ENCODE measurements at places on chromosomes 2 and 18.

DNA sequence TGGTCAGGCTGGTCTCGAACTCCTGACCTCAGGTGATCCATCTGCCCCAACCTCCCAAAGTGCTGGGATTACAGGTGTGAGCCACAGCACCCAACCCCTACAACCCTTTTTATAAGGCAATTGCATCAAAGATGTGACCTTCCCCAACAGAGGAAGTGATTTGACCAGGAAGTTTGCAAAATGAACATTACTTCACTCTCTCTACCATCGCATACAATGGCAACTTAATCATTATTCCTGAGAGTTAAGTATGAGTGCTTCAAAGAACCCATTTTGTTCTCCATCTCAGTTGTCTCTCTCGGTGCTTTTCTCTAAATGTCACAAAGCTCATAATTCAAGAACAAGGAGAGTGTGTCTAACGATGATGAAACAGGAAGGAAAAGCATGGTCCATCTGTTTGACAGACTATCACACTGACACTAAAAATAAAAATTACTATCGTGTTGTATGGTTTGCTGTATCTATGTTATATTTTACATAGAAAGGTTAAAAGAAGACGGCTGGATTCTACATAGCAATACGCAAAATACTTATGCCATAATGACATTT is 18.1 kb upstream of the CREG2 start:
- no peak for ATAC-seq

DNA sequence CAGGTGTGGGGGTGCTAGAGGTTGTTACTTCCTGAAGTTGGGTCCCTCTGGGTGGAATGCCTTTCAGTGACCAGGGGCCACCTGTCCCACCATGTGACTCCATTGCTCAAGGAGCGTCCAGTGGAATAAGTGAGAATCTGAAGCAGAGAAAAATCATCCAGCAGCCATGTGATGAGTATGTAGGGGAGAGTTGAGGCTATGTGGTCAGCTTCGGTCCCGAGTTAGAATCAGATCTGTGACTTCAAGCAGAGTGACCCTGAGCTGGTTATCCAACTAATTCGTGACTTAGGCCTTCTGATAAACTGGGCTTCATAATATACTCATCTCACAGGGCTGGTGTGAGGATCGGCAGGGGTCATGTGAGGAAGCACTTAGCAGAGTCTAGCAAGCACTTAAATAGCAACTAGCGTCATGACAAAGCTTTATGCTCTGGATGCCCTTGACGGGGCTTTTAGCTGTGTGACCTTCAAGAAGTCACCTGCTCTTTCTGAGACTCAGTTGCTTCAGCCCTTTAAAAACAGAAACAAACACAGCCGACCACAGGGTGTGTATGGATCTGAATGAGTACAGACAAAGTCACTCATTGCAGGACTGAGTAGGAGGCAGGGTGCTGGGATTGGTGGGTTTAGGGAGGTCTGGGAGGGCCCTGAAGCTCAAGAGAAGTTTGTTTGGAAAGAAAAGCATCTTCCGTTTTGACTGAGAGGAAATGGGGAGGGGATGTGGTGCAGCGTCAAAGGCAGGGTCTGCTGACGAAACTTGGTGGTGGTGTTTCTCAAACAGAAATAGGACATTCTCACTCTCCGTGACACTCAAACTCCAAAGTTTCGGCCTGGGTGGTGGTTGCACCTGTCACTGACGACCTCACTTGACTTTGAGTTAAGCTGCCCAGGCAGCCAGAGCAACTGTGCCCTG is 264.0 kb upstream of the CXCR4 start:
- ATAC-seq = no peak

DNA sequence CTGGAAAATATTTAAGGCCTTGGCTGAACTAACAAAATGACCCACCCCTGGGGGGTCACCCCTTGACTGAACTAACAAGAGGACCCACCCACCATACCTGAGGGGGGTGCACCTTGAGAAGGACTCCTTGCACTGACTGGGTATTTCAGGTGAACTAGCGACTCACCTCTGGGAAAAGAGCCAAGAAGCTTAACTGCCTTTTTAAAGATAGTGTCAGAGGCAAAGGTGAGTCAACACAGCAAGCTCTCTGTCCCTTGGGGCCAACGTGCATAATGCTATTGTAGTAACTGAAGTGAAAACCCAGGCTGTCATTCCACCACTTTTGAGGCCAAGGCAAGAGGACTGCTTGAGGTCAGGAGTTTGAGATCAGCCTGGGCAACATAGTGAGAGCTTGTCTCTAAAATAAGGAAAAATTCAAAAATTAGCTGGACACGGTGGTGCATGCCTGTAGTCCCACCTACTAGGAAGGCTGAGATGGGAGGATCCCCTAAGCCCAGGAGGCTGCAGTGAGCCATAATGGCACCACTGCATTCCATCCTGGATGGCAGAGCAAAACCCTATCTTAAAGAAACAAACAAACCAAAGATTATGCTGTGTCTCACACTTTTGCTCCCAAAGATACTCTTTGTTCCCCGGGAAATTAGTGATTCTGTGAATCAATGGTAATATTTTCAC is 36.4 kb upstream of the ZCCHC2 start:
- peak; percentile 47 for ATAC-seq

- no peak for ATAC-seq
Observed at GRCh38 chr18:46322411-46322891, 218.3 kb downstream of the HAUS1 start.

DNA sequence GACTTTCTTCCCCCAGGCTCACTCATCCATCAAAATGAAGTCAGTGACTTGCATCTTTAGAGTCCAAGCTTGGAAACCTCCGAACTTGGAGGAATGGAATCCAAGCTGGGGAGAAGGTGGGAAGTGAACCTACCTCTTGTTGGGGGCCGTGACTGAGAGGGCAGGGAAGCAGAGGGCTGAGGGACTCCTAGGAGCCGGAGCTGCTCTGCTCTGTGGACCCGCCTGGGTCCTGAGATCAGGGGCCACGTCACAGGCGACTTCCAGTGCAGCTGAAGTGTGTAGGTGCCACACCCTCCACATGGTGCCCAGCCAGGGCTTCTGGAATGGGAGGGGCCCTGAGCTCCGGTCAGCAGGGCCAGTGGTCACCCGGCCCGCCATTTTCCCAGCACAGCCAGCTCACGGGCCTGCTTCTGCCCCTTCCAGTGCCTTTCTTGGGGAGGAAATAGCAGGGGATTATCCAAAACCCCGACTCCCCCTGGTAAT is 63.4 kb upstream of the OTOS start:
- no peak for ATAC-seq

DNA sequence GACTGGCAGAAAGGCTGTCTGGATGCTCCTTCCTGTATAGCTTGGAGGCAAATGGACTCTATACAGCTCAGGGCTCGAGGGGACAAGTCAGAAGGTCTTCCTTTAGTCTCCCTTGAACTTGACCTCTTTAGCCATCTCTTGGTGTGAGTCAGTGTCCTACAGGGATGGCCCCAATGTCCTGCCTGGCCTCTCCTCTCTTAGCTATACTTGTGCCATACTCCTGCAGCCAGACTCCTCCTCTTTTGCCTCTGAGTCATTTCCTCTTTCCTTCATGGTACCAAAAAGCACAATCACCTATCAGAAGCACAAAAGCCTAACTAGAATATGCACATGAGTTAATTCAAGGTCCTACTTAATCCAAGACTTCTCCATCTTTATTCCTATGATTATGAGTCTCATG is 112.7 kb downstream of the XRCC5 start:
- no peak for ATAC-seq

- peak; percentile 18 for ATAC-seq
Observed at GRCh38 chr2:46847726-46848412, 67.7 kb downstream of the MCFD2 start.

DNA sequence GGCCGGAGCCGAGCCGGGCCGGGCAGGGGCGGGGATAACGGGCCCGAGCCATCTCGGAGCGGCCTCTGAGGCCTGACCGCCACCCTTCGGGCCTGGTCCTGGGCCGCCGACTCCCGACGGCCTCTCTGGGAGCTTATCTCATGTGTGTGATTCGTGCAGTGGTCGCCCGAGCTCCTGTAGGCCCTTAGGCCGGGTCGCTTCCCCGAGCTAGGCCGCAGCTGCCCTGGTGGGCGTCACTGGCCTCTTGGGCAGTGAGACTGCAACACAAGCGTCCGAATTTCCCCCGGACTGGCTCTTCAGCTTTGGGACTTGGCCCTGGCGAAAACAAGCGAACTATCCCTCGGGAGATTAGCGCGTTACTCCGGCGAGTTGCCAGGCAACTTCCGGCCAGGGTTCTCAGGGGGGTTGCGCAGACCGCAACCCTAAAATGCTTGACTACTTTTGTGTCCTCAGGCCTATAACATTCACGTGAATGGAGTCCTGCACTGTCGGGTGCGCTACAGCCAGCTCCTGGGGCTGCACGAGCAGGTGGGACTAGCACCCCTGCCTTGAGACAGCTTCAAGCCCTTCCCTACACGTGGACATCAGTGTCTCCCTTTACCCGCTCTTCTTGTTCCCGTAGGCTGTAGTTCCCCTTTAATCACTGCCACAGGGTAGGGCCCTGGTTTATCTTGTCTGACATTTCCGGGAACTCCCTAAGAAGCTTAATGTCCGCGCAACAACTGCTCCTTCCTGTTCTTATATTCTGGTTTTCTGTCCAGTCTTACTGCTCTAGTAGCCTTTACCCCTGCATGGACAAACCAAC is 602 bp downstream of the SNX17 start:
- ATAC-seq = peak; percentile 48

DNA sequence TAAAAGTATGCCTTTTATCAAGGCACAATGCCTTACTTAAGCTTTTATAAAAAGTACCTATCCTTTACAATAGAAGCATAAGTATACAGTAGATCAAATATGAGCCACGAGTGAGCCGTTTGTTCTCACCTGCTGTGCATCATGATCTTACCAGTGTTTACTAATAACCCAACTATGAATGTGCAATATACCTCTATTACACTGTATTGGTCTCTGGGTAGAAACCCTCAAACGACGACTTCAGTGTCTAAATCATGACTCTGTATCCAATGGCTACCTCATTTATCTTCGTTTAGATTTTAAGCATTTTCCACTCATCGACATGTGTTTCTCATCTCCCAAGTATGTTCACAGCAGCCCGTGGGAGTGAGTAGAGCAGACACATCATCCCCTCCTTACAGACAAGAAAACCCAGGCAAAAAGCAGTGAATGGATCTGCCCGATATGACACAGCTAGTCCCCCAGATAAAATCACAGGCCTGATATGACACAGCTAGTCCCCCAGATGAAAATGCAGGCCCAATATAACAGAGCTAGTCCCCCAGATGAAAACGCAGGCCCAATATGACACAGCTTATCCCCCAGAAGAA is 279.8 kb downstream of the TNS1 start:
- ATAC-seq = peak; percentile 80

DNA sequence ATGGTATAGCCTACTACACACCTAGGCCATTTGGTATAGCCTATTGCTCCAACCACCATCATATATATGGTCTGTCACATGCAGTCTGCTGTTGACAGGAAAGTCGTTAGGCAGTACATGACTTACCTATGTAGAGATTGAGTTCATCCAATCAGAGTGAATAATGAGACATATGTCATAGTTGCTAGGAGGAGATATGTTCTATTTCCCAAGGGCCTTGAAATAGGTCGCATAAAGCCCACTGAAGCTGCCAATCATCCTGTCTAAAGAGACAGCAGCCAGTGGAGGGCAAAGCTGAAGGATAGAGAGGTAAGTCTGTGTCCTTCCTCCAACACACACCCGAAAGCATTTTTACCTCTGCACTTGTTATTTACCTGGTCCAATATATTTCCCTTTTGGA is 263.4 kb downstream of the PTPRM start:
- peak; percentile 44 for ATAC-seq

DNA sequence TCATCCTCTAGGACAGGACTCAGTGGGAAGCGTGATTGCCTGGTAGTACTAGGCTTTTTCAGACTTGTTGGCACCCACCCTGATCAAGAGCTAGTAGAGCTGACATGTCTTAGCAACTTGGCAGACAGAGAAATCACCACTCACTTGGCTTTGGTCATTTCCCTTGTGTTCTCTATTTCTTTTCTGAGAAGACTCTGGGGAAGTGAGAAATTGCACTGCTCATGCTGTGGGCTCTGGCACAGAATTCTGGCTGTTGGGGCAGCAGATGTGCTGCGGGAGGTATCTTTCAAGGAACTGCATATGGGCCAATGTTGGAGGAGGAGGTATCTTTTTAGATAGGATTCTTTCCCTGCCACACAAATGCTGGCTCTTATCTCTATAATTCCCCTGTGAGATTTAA is 529.1 kb upstream of the MEX3C start:
- ATAC-seq = no peak

GRCh38 chr2:63581298-63581961 is 6.8 kb downstream of the WDPCP start:
- ATAC-seq = peak; percentile 94

DNA sequence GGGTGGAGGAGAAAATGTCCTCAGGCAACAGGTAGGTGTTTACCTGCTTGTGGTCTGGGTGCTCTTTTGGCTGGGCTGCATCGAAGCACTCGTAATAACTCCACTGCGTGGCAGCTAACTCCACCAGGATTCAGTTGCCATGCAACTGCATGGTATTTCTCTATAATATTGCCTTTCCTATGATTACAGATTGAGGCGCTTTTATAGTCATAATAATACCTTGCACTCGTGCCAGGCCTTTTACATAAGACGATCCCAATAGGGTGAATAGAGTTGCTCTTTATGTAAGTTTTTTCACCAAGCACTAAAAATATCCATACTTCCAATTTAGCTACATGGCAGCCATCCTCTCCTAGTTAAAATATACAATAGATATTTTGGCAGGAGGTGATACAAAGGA is 19.7 kb upstream of the NYAP2 start:
- ATAC-seq = no peak

GRCh38 chr2:15938803-15939555 is 1.4 kb upstream of the MYCN start:
- no peak for ATAC-seq

DNA sequence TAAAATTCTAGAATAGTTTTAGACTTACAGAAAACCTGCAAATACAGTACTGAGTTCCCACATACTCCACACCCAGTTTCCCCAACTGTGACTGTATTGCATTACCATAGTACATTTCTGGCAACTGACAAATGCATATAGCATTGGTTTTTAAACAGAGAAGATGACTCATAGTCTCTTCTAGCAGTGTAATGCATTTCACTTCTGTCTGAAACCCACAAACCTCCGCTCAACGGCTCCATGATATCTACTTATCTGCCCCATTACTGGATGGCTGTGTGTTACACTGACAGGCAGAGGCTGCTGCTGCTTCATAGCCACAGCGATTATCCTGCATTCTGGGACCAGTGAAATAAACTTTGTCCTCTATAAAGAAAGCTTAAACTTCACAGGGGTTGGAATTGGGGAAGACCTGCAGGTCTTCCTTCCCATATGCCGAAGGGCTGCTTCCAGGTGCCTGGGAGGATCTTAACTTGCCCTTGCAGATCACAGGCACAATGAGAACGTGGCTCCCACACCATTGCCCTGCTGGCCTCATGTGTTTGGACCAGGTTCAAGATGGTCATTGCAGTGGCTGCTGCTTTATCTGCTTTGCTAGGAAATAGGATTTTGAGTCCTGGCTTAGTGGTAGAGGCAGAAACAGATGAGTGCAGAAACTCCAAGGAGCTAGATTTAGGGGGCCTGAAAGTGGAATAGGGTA is 742.6 kb upstream of the HS6ST1 start:
- ATAC-seq = no peak

GRCh38 chr2:105776560-105776928 is 31.8 kb downstream of the NCK2 start:
- ATAC-seq = no peak

GRCh38 chr2:132429941-132430573 is 13.5 kb downstream of the GPR39 start:
- ATAC-seq = no peak
